Fibroblast of the aortic adventitia (primary cell): ENCODE measurements at places on chromosomes 12 and 14.
A peak's percentile ranks its signal among the peaks of the same experiment; 100 is the strongest.

GRCh38 chr12:124392271-124392666 lies 97.4 kb downstream of the RFLNA start:
- DNase-seq, result no peak

GRCh38 chr12:105548626-105549025 lies 218.1 kb downstream of the C12orf75 start:
- DNase-seq, result no peak

- DNase-seq, result no peak
These were observed 96.6 kb downstream of the APAF1 start for GRCh38 chr12:98741556-98742265.

GRCh38 chr14:20750194-20750593 lies 4.5 kb downstream of the EDDM3A start:
- no peak for DNase-seq

- no peak for DNase-seq
These were observed 8.5 kb upstream of the SERPINA12 start for GRCh38 chr14:94517641-94518257.

DNA sequence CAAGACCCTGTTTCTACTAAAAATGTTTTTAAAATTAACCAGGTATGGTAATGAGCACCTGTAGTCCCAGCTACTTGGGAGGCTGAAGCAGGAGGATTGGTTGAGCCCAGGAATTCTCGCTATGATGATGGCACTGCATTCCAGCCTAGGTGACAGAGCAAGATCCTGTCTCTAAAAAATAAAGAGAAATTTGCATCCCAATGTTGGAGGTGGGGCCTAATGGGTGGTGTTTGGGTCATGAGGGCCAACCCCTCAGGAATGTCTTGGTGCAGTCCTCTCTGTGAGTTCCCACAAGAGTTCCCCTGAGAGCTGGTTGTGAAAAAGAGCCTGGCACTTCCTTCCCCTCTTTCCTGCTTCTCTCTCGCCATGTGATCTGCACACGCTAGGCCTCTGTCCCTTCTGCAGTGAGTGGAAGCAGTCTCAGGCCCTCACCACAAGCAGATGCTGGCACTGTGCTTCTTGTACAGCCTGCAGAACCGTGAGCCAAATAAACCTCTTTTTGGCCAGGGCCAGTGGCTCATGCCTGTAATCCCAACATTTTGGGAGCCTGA lies 11.3 kb downstream of the ACOT6 start:
- no peak for DNase-seq

- peak; percentile 82 for DNase-seq
These were observed 2.2 kb upstream of the NFKBIA start for GRCh38 chr14:35406506-35407305.

DNA sequence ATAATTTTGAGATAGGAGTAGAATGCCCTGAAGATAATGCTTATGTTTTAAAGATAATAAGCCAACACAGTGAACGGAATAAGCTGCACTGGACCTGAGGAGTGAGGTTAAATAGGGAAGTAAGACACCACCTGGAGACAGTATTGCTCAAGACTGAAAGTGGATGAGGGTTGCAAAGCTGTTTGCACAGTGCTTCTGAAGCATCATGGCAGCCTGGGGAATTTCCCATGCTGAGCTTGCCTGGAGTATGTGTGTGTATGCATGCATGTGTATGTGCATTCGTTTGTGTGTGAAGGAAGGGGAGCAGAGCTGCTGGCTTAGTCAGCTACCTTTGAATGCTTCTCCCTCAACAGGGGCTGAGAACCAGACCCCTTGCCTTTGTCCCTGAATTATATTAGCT lies 35.8 kb downstream of the BHLHE41 start:
- no peak for DNase-seq

DNA sequence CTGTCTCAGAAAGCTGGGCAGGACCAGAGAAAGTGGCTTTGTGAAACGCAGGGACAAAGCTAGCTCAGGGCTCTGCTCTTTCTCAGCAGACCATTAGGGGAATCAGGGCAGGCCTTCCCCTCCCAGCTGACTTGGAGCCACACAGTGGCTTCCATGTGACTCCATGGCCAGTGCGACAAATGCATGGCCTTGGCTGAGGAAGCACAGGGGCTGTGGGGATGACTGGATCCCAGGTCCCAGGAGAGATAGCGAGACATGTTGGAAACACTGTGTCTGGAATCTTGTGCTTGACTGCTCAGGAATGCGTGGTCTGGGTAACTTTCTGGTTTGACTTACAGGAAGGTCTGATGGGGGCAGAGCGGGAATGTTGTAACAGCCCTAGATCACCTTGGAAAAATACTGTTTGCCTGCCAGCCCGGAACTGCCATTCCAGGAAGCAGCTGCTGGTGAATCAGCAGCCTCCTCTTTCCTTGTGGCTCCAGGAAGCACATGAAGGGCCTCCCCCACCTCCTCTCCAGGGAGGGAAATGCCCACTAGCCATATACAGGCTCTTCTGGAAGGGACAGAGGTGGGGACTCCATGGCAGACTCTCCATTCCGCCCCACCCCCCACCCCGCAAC lies 133.5 kb upstream of the HIF1A start:
- peak; percentile 99 for DNase-seq

GRCh38 chr12:110705309-110705708 lies 16.4 kb upstream of the HVCN1 start:
- no peak for DNase-seq

DNA sequence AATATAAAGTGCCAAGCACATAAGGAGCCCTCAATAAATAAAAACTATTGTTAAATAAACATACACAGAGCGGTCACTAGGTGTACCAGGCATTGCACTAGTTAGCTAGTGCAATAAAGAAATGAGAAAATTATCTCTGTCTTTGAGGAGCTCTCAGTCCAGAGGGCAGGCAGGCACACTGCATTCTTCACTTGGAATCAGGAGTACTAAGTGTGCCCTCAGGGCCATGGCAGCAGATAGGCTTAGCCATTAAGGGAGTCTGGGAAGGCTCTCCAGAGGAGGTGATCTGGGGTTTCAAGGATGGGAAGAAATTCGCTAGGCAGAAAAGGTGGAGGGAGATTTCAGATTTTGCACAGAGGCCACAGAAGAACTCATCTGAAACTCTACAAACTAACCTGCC lies 9.1 kb downstream of the ABCD4 start:
- no peak for DNase-seq

DNA sequence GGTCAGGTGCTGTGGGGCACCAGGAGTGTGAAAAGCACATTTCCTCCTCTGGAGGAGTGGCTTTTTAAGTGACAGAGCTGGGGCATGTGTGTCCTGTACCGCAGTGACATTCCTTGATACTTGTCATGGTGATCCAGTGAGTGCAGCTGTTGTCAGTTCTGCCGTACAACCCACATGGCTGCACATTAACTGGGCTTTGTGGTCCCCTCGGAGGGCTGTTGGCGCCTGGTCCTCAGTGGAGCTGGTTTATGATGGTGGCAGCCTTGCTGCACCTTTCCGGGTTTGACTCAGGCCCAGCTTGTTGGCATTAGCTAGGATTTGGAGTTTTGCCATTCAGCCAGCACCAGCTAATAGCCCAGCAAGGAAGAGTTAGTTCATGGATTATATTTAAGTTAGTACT lies 77.0 kb downstream of the SLC25A47 start:
- DNase-seq, result no peak

DNA sequence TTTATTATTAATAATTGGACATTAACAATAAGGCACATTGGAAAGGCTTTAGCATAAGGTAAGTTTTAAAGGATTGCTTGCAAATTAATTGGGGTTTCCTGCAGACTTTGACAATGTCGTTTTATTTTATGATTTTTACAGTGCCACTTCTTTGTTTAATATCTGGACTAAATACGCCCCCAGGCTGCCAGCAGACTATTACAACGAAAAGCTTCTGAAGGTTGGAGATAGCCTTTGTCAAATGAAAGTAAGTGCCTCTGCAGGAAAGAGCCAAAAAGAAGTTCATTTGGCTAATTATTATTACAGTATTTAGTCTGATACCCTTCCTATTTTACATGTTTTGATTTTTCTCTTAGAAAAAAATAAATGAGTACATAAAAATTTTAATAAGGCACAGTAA lies 11.3 kb downstream of the CFAP54 start:
- DNase-seq, result peak; percentile 68

- no peak for DNase-seq
These were observed 298.2 kb downstream of the TMEM132D start for GRCh38 chr12:129605666-129606065.

GRCh38 chr14:29169408-29169807 lies 402.8 kb downstream of the FOXG1 start:
- DNase-seq, result no peak

DNA sequence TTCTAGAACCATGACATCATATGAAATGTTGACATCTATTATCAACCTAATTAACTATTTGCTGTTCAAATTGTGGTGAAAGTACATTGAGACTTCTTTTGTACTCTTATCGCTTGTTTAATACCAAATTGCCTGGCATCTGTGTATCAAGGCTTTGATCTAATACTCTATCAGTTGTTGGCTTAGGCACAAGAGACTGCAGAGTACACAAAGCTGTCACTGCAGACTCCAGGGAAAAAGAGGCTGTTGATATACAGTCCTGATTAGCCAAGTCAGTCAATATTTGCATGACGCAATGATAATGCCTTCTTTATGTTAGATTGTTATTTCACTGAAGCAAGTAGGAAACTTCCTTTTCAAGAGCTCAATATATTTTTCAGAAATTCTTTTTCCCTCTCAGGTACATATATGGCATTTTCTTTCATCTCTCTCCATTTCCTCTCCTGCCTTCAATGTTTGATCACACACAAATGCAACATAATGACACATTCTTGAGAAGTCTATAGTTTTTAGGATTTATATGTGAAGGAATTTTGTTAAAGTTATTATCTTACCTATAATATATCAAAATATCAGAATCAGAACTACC lies 32.3 kb upstream of the PTCSC3 start:
- DNase-seq, result no peak

DNA sequence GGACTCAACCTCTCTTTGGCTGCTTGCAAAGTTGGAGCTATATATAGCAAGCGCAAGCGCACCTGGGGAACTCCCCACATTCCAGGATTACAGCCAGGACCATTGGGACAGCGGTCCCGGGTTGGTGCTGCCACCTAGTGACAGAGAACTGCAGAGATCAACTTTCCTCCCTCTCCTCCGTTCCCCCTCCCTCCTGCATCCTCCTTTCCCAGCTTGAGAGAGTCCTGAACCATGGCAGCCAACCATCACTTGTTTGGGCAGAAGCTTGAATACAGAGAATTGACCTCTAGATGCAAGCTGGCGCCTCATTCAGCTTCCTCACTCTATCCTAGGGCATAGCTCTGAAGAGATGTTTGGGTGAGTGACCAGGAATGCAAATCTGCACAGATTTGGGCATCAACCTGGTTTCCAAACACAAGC lies 17.4 kb upstream of the FLVCR2 start:
- peak; percentile 79 for DNase-seq

DNA sequence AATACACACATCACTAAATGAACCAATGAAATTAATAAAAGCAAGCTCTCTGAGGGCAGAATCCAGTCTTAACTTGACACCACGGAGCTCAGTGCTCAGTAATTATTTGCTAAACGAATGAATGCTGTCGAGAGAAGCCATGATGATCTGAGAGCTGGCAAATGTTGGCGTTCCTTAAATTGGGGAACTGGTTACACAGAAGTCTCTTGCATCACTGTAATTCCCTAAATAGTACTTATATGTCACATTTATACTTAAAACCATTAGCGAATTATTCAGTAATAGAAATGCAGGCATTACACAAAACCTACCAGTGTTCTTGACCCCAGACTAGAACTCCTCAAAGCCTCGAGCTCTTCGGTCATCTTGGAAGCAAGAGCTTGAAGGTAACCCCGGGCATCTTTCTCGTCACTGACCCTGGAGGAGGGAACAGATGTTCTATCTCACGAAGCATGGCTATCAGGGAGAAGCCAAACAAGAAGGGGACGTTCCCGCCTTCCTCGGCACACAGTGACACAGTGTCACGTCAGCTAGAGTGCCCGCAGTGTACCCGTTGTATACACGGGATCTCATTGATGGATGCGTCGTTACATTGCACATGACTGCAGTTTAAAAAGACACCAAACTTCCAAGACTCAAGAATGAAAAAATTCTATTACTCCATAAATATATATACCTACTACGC lies 43.6 kb downstream of the AMN start:
- DNase-seq, result no peak

GRCh38 chr14:56896922-56897321 lies 86.6 kb upstream of the OTX2 start:
- DNase-seq, result no peak

GRCh38 chr12:122480753-122481152 lies 20.0 kb downstream of the ZCCHC8 start:
- no peak for DNase-seq

GRCh38 chr14:69395929-69396328 lies 2.2 kb downstream of the ERH start:
- no peak for DNase-seq

DNA sequence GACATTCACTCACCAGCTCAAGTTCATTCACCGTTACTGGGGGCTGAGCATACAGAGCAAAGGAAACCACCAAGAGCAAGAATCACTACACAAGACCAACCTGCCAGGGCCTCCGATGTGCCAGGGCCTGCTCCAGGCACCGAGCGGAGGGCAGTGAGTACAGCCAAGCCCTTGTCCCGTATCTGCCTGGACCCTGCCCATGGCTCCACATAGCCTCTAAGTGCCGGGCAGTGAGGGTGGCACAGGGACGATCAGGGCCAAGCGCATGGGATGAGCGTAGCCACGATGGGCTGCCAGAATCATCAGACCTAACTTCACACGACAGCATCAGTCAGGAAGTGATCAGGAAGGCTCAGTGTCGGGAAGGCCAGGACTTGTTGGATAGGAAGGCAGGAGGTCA lies 199.6 kb downstream of the BCL11B start:
- no peak for DNase-seq

- no peak for DNase-seq
These were observed 155.1 kb downstream of the PIK3C2G start for GRCh38 chr12:18416412-18416811.

- no peak for DNase-seq
These were observed 75.6 kb upstream of the FLRT2 start for GRCh38 chr14:85454226-85454813.

DNA sequence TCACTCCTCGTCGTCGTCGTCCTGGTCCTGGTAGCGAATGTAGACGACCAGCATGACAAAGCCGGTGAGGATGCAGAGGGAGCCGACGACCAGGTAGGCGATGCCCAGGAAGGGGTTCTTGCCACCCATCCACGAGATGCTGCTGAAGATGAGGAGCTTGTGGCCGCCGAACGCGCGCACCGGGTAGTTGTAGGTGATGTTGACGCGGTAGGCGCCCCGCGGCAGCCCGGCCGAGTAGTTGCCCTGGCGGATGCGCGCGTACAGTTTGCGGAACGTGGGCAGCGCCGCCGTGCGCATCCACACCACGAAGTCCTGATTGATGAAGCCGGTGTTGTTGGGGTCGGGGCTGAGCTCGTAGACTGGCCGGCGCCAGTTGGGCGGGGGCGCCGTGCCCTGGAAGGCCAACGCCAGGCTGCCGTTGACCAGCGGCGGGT lies 1.0 kb downstream of the TMEM30B start:
- no peak for DNase-seq
